GM19239 (cell line): ENCODE measurements at places on chromosomes 5 and 9.
A peak's percentile ranks its signal among the peaks of the same experiment; 100 is the strongest.

GRCh38 chr5:160968480-160968879 lies 116.5 kb upstream of the ATP10B start:
- DNase-seq, result no peak

DNA sequence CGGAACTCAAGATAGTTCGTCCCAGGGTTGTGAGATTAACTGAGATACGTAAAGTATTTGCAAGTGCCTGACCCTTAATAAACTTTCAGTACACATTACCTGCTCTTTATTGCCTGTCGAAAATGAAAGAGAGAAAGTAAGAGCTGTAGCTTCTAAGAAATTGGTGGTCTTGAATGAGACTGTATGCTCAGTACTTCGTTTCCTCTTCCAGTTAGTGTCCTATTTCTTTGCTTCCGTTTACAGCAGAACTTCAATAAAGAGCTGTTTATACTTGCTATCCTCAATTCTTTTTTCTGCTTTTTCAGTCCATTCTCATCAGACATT lies 534 bp downstream of the SRFBP1 start:
- peak; percentile 16 for DNase-seq

GRCh38 chr5:167725741-167726140 lies 565.7 kb upstream of the WWC1 start:
- DNase-seq, result no peak

DNA sequence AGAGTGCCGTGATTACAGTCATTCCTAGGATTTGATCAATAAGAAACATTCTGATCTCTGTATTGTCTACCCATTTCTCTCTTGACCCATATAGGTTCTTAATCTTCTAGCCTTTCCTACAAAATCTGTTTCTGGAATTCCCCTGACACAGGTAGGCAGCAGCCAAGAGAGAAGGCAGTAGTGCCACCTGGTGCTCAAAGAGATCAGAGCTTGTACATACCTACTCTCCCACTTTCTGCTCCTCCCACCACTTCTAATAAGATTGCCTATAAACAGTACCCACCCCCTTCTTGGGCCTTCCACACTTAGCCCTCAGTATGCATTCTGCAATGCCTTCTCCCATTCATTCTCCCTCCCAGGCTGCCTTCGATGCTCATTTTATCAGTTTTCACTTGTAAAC lies 117.4 kb upstream of the RORB start:
- DNase-seq, result peak; percentile 0

GRCh38 chr5:108523360-108523759 lies 141.5 kb upstream of the FBXL17 start:
- no peak for DNase-seq

DNA sequence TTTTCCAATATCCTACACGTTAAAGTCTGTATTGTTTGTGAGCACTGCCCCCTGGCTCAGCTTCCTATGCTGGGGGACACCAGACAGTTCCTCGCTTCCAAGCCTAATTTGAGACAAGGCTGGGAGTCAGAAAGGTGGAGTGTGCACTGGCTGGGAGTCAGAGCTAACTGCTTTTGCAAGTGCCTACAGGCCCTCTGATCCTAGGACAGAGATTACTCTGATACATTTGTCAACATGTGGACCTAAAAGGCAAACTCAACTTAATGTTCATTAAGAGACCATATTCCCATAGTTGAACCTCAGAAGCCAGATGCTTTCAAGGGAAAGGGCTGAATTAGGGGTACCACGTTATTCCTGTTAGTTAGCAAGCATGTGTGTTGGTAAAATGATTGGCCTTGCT lies 80.8 kb downstream of the NIPSNAP3B start:
- no peak for DNase-seq

GRCh38 chr5:134209477-134210245 lies 16.2 kb downstream of the PPP2CA start:
- DNase-seq, result no peak
